ENCODE measurements at places on chromosomes 6 and 20. TPM values are rescaled to one million over a fixed set of nuclear protein-coding genes. Genes with fewer than 3 reads are reported as not detected.

The ZKSCAN4 gene
- total RNA-seq: 3.9 TPM

The LRRC1 gene
- total RNA-seq: 8.9 TPM

The GSTA2 gene
- total RNA-seq: not detected

The FKBP5 gene
- 94.8 TPM for total RNA-seq

The MYL9 gene
- total RNA-seq: 150 TPM

The MTFR2 gene
- total RNA-seq: 8.0 TPM

The LY6G6D gene
- not detected for total RNA-seq

The PGK2 gene
- not detected for total RNA-seq

The RIPOR2 gene
- 1.8 TPM for total RNA-seq

The HAO1 gene
- not detected for total RNA-seq

The ID1 gene
- total RNA-seq: 238 TPM

The DUSP22 gene
- total RNA-seq: 13.7 TPM

The MYCT1 gene
- 0.48 TPM for total RNA-seq

The HLA-DQA1 gene
- not detected for total RNA-seq

The PTCRA gene
- total RNA-seq: not detected

The GCNT2 gene
- 1.0 TPM for total RNA-seq

The KHDC1L gene
- not detected for total RNA-seq

The EDN1 gene
- total RNA-seq: 3.4 TPM

The EGFL8 gene
- 9.7 TPM for total RNA-seq

The TTK gene
- 22.0 TPM for total RNA-seq

The TAB2 gene
- 35.5 TPM for total RNA-seq

The CD24 gene
- 6.5 TPM for total RNA-seq

The TTBK1 gene
- not detected for total RNA-seq
